ENCODE measurements at places on chromosomes 3 and 15. TPM values are rescaled to one million over a fixed set of nuclear protein-coding genes. Genes with fewer than 3 reads are reported as not detected.

DNA sequence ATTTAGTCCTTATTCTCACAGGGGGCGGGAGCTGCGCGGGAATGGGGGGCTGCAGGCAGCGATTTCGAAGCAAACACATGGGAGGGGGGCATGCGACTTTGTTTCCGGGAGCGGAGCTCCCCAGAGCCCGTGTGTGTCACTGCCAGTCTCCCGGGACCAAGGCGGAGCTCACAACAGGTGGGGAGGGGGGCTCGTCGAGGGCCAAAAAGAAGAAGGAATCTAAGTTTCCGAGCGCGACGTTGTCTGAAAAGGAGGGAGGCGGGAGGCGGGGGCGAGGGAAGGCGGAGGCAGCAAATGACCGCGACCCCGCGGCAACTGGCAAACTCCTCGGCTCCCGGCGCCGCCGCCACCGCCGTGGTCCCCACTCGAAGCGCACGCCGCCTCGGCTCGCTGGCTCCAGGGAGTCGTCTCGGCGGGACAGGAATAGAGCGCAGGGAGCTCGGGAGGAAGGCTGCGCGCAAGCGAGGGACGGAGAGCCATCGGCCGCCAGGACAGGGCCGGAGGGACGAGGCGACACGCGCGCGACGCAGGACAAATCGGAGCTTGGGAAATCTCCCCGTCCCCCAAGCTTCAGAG lies 1.4 kb downstream of the FOXP1 start:
- peak overlapping the region; percentile 98 for H3K27ac ChIP-seq
- no peaks in the 10 kb centered on the region for H3K27me3 ChIP-seq
- DNase-seq, result no peak
- peaks cover 27% of the 10 kb centered on the region for H3K4me1 ChIP-seq
- no peaks in the 10 kb centered on the region for H3K36me3 ChIP-seq

RTP3 gene
- total RNA-seq, result not detected

MOBP gene
- not detected for total RNA-seq

TICRR gene
- total RNA-seq, result 5.2 TPM

DNA sequence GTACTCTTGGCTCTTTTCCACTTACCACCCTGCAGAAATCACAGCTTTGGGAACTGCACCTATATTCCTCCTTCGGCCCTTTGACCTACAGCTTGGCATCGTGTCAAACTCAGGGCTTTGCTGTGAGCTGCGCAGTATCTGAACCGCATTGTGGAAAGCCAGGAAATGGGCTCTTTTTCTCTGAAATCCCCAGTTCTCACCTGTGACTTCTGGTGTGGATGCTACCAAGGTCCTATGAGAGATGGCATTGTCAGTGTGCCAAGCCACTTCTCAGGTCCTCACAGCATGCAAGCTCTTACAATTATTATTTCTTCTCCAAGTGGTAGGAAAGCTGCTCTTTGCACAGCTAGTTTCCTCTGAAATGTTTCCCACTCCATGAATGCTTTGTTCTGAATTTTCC lies 450.6 kb upstream of the TBL1XR1 start:
- DNase-seq, result no peak
- H3K4me1 ChIP-seq, result no peaks in the 10 kb centered on the region
- no peaks in the 10 kb centered on the region for H3K36me3 ChIP-seq
- H3K27me3 ChIP-seq, result no peaks in the 10 kb centered on the region
- no peak overlapping the region for H3K27ac ChIP-seq
- no peak overlapping the region for H3K4me3 ChIP-seq

GRCh38 chr3:3356846-3357245 lies 177.4 kb upstream of the CRBN start:
- H3K27ac ChIP-seq, result no peak overlapping the region
- H3K27me3 ChIP-seq, result no peaks in the 10 kb centered on the region
- no peaks in the 10 kb centered on the region for H3K36me3 ChIP-seq
- no peaks in the 10 kb centered on the region for H3K4me1 ChIP-seq

GRCh38 chr3:134867277-134867676 lies 72.2 kb downstream of the EPHB1 start:
- no peaks in the 10 kb centered on the region for H3K27me3 ChIP-seq
- DNase-seq, result no peak
- H3K4me1 ChIP-seq, result no peaks in the 10 kb centered on the region
- H3K4me3 ChIP-seq, result no peak overlapping the region
- no peak overlapping the region for H3K27ac ChIP-seq

DNA sequence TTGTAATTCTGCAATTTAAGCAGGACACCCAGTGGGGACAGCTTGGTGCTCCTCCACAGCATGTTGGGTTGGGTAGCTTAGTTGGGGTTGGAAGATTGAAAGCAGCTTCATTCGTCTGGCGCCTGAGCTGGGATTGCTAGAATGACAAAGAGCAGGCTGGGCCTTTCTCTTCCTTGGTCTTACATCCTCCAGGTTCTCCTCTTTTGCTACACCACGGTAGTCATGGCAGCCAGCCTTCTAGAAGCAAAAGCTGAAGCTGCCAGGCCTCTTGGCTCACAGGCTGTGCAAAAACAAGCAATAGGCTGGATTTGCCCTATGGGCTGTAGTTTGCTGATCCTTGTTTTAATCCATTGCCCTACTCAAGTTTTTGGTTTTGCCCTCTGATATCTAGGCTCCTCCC lies 3.2 kb upstream of the ANXA2 start:
- no peak overlapping the region for H3K27ac ChIP-seq
- peaks cover 22% of the 10 kb centered on the region for H3K4me1 ChIP-seq
- H3K4me3 ChIP-seq, result no peak overlapping the region
- no peak for DNase-seq
- H3K27me3 ChIP-seq, result no peaks in the 10 kb centered on the region

DNA sequence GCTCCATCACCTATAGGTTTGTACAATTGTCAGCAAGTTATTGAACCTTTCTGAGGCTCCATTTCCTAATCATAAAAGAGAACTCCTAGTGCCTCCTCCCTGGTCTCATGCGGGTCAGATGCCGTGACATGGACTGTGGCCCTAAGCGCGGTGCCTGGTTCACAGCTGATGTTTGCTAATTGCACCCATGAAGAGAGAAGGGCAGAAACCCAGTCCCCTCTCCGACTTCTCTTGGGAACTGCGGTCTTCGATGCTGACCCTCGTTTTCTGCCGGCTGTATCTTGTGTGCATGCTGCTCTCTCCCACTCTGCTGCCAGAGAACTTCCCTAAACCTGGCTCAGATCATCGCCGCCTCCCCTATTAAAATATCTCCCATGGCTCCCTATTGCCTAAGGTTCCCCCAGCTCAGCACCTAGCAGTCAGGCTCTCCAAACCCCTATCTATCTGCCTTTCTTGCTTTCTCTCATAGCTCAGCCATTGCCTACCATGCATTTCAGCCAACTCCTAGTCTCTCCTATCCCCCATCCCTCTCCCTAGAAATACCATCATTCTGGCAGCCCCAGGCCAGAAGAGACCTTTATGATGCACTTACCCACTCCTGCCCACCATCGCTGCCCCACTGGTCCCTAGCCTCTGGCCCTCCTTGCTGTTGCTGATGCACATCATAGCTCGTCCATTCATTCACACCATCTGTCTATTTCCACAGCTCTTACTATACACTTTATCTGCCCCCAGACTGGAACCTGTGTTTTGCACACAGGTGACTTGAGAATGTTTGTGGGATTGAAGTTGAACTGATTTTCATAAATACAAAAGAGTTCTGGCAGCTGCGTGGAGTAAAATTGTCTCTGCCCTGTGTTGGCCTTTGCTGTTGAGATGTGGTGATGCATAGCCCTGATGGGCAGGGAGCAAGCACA lies 6.6 kb downstream of the ISG20 start:
- peaks cover 14% of the 10 kb centered on the region for H3K4me1 ChIP-seq
- H3K27me3 ChIP-seq, result no peaks in the 10 kb centered on the region
- no peaks in the 10 kb centered on the region for H3K36me3 ChIP-seq
- DNase-seq, result no peak
- H3K27ac ChIP-seq, result no peak overlapping the region

GOLGA8B gene
- total RNA-seq, result 68.0 TPM
